ENCODE measurements at places on chromosomes 11 and 22. TPM values are rescaled to one million over a fixed set of nuclear protein-coding genes. Genes with fewer than 3 reads are reported as not detected.

OR2D2 gene
- total RNA-seq = not detected

B4GALNT4 gene
- total RNA-seq = 13.3 TPM

CREB3L1 gene
- total RNA-seq = 6.6 TPM

OR4C13 gene
- not detected for total RNA-seq

RTN4RL2 gene
- 99.8 TPM for total RNA-seq

PLA2G6 gene
- 5.1 TPM for total RNA-seq

RIMBP3C gene
- 0.13 TPM for total RNA-seq

PRR33 gene
- total RNA-seq = not detected

TMEM132A gene
- total RNA-seq = 149 TPM

MS4A1 gene
- total RNA-seq = not detected

MRPL49 gene
- 73.3 TPM for total RNA-seq

GP1BB gene
- 1.2 TPM for total RNA-seq

STK33 gene
- total RNA-seq = 4.0 TPM

OR10D3 gene
- total RNA-seq = not detected

NRGN gene
- total RNA-seq = 12.6 TPM

CARD18 gene
- total RNA-seq = not detected

OR8B3 gene
- total RNA-seq = not detected

ZBTB16 gene
- total RNA-seq = 0.15 TPM

CEP126 gene
- 3.4 TPM for total RNA-seq

SLC5A1 gene
- 0.06 TPM for total RNA-seq

GAL gene
- 11.6 TPM for total RNA-seq

BCL2L13 gene
- 30.7 TPM for total RNA-seq

APOBEC3B gene
- 27.5 TPM for total RNA-seq

DAGLA gene
- 3.1 TPM for total RNA-seq

KIAA1671 gene
- 9.5 TPM for total RNA-seq

VWCE gene
- 0.39 TPM for total RNA-seq

OR6T1 gene
- total RNA-seq = not detected

PLA2G3 gene
- total RNA-seq = not detected
